ENCODE measurements at places on chromosomes 7 and 10.

DNA sequence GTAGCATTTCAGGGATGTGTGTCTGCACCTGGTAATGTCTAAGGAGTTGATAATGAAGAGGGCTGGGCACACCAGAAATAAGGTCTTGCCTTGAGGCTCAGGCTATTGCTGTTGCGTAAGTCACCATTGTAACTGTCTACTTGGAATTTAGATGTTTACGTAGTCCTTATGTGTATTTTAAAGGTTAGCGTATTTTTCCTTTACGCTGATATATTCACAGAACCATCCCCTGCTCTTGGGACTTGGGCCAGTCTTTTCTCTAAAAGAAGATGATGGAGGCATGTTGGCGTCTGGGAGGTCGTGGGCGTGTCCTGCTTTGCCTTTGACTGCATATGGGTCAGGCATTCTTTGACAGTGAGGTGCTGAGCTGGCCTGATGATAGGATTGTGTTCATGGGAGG lies 14.7 kb downstream of the WDR37 start:
- no peak for DNase-seq

GRCh38 chr10:25692761-25693160 lies 241.3 kb upstream of the MYO3A start:
- DNase-seq = no peak

GRCh38 chr7:30970594-30971094 lies 6.9 kb downstream of the GHRHR start:
- no peak for DNase-seq

- no peak for DNase-seq
Measured at GRCh38 chr7:137142376-137142775, 201.2 kb downstream of the PTN start.

- DNase-seq = no peak
Measured at GRCh38 chr7:150435390-150436073, 14.9 kb upstream of the GIMAP8 start.

DNA sequence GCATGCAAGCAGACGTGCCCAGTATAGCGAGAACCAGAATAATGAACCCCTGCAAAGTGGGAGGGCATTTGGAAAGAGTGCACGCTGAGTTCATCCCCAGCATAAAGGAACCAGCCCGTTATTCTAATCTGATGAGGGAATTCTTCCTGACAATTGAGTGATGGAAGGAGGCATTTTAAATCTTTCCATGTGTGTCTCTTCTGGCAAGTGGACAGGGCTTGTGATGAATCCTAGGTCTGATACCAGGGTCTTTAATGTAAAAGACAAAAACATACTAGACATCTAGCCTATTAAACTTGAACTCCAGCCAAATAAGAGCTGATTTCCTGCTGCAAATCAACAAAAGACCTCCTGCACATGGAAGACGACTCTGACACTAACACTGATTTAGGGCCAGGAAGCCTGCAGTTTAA lies 301.2 kb downstream of the DPP6 start:
- no peak for DNase-seq

DNA sequence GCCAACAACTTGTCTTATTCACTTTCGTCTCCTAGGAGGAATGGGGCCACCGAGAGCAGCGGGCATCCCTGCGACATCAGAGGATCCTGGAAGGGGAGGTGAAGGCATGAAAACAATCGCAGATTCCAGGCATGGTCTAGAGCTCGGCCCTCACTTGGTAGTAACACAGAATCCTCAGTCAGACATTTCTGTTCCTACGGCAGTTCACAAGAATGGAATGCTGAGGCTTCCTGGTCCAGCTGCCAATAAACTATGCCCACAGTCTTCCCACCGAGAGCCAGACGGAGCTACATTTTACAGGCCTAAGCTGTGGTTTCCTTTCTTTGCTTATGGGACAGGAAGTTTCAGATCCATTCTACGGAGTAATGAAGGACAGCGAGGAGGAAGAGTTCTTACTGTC lies 75.8 kb downstream of the OR13A1 start:
- peak; percentile 43 for DNase-seq

DNA sequence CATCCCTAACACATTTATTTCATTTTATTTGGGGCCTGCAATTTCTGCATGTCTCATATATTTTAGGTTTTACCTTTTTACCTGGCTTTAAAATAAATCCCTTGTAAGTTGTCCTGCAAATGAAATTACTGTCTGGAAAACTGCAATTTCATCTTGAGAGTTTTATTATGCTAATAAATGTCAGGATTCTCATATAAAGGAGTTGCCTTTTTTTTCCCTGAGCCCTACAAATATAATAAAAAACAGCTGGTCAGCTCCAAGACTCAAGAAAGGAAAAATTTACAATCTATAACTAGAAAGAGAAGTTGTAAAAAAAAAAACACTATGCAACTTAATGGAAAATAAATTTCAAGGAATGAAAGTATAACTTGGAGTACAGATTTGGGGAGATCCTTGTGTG lies 108.7 kb downstream of the SH2D4B start:
- no peak for DNase-seq

GRCh38 chr10:103761075-103761920 lies 94.1 kb downstream of the SH3PXD2A start:
- no peak for DNase-seq

DNA sequence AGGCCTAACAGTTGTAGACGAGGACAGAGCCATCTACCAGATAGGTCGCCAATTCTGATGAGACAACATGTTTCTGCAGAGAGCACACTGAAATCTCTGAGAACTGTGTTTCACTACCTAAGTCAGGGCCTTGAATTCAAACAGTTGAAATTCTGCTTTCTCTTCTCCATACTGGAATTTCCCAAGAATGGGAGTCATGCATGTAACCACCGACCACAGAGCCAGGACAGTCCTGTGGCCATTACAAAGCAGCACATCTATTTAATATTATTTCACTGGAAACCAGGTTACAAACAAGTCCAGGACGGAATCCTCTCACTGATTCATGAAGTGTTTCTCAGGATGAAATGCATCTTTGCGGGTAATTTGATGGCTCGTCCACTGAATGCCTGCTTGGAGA lies 62.0 kb upstream of the ST8SIA6 start:
- peak; percentile 69 for DNase-seq

DNA sequence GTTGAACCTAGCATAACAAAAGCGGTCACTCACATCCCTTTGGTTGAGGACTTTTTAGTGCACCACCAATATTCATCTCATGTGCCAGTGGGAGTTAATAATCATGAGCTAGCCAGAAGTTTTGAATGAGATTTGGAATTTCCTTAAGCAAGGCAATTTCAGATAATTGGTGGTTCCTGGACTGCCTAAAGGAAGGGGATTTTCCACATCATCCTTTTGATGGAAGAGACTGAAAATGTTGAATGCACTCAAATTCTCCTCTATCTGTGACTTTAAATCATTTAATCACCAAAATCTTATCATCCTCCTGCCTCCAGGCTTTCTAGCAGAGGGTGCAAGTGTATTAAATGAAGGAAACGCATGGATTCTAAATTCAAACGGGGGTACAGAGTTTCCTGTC lies 260.7 kb downstream of the CCDC3 start:
- DNase-seq = no peak
